Large intestine (tissue), 12 donors: ENCODE measurements at places on chromosomes 7 and 10. TPM values are rescaled to one million over a fixed set of nuclear protein-coding genes. Genes with fewer than 3 reads are reported as not detected.

GRCh38 chr10:22494007-22494406, 148.7 kb downstream of the SPAG6 start:
- peak; percentile 45 for DNase-seq
- H3K27ac ChIP-seq = no peak overlapping the region

GRCh38 chr10:600876-601659, 88.4 kb downstream of the DIP2C start:
- H3K27ac ChIP-seq = no peak overlapping the region
- H3K27me3 ChIP-seq = no peaks in the 10 kb centered on the region
- no peaks in the 10 kb centered on the region for H3K36me3 ChIP-seq
- H3K4me1 ChIP-seq = no peaks in the 10 kb centered on the region

DNA sequence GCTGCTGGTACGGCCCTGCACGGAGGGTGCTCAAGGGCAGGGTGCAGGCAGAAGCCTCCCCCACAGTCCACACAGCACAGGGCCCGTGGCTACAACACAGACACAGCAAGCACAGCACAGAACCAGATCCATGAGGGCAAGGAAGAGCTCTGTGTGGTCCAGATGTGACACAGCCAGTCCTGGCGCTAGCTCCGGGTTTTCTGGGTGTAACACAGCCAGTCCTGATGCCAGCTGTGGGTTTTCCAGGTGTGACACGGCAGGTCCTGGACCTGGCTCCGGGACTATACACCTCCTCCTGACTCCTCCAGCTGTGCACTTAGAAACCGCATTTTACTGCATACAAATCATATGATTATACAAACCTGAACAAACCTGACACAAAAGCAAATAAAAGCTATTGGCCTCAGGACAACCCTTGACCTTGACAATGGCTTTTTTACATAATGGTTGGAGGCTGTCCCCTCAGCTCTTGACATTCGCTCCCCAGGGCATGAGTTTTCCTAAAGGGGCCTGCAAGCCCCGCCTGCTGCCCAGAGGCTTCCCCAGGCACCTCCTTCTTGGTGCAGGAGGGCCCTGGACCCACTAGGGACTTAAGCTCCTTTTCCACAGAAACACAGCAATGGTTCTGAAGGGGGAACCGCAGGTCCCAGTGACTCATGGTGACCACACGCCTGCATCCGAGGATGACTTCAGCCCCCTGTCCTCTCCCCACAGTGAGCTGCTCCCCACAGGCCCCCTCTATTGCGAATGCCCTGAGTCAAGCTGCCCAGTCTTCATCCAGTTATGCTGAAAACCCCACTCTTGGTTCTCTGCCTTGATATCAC, 209.6 kb downstream of the PTPRN2 start:
- no peaks in the 10 kb centered on the region for H3K27me3 ChIP-seq
- H3K4me1 ChIP-seq = no peaks in the 10 kb centered on the region
- no peak overlapping the region for H3K4me3 ChIP-seq
- DNase-seq = peak; percentile 8
- no peaks in the 10 kb centered on the region for H3K36me3 ChIP-seq

PPP1R17 gene
- not detected for polyA plus RNA-seq

DNA sequence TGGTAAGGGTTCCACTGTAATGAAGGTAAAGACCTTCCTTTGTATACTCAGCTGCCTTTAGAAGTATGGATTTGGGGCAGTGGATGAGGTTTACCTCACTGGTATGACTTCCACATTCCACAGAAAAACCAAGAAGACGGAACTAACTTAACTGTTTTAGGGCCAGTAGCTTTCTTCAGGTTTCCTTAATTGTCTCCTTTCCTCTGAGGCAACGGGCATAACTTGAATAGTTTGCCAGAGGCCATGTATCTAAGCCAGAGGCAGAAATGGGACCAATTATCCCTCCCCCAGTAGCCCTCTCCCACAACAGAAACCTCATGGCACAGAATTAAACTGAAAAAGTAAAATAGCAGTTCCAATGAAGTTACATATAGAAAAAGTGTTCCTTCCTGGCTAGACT, 281.7 kb downstream of the PHTF2 start:
- H3K4me3 ChIP-seq = no peak overlapping the region
- DNase-seq = no peak
- peaks cover 4% of the 10 kb centered on the region for H3K27me3 ChIP-seq
- H3K36me3 ChIP-seq = no peaks in the 10 kb centered on the region

DNA sequence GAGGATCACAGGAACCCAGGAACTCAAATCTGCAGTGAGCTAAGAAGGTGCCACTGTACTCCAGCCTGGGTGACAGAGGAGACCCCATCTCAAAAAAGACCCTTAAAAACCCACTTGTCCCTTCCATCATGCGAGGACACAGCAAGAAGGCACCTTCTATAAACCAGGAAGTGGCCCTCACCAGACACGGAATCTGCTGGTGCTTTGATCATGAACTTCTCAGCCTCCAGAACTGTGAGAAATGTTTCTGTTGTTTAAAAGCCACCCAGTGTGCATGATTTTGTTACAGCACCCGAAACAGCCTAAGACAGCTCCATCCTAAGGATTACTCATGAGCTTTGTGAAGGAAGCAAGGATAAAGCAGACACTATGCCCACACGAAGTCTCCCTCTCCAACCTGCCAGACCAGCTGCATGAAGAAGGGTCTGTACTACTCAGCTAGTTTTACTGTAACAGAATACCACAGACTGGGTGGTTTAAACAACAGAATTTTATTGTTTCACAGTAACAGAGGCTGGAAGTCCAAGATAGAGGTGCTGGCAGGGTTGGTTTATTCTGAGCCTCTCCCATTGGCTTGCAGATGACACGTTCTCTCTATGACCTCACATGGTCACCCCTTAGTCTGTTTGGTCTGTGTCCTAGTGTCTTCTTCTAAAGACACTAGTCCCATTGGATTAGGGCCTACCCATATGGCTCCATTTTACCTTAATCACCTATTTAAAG, 13.7 kb downstream of the VIM start:
- no peak overlapping the region for H3K27ac ChIP-seq
- H3K4me3 ChIP-seq = no peak overlapping the region
- H3K4me1 ChIP-seq = peaks cover 4% of the 10 kb centered on the region
- DNase-seq = no peak
- H3K27me3 ChIP-seq = no peaks in the 10 kb centered on the region
